ENCODE measurements at places on chromosomes 1 and 21.
A peak's percentile ranks its signal among the peaks of the same experiment; 100 is the strongest.

DNA sequence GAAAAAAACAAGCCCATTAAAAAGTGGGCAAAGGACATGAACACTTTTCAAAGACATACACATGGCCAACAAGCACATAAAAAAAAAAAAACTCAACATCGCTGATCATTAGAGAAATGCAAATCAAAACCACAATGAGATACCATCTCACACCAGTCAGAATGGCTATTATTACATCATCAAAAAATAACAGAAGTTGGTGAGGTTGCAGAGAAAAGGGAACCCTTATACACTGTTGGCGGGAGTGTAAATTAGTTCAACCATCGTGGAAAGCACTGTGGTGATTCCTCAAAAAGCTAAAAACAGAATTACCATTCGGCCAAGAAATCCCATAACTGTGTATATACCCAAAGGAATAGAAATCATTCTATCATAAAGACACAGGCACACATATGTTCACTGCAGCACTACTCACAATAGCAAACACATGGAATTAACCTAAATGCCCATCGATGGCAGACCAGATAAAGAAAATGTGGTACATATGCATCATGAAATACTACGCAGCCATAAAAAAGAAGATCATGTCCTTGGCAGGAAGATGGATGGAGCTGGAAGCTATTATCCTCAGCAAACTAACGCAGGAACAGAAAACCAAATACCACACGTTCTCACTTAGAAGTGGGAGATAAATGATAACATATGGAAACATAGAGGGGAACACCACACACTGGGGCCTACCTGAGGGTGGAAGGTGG is 70.1 kb downstream of the INTS7 start:
- DNase-seq: no peak

GRCh38 chr21:41410767-41411448 is 15.1 kb upstream of the MX1 start:
- no peak for DNase-seq

DNA sequence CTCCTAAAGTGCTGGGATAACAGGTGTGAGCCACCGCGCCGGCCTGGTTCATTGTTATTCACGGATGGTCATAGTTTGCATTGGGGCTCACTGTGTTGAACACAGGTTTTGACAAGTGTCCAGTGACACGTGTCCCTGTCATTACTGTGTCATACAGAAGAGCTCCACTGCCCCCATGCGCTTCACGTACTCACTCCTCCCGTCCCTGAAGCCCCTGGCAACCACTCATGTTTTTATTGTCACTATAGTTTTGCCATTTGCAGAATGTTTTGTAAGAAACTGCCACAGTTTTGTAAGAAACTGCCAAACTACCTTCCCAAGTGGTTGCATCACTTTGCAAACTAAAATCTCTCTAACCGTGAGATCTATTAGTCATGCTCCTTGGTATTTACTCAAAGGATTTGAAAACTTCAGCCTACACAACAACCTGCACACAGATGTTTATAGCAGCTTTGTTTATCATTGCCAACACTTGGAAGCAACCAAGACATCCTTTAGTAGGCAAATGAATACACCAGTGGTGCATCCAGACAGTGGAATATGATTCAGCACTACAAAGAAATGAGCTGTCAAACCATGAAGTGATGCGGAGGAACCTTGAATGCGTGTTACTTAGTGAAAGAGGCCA is 163.2 kb upstream of the COL6A1 start:
- no peak for DNase-seq

DNA sequence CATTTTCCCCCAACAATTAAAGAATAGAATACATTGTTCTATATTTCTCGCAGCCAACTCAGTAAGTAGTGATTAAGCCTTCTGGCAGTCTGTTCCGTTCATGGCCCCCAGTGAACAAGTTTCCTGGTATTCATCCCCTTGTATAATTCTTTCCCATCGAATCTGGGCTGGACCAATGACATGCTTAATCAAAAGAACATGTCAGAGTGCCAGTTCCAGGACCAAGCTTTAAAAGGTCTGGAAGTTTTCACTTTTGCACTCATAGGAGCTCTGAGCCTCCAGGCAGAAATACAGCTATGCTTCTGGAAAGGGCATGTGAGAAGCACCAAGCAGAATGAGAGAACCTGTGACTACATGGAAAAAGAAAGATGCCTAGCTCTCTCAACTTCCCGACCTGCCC is 22.5 kb upstream of the DPYD start:
- no peak for DNase-seq

GRCh38 chr1:177783051-177783450 is 186.8 kb downstream of the SEC16B start:
- no peak for DNase-seq

- no peak for DNase-seq
These were observed 534.5 kb downstream of the USP25 start for GRCh38 chr21:16264319-16264718.

- no peak for DNase-seq
These were observed 8.8 kb upstream of the CCDC27 start for GRCh38 chr1:3743421-3743820.

DNA sequence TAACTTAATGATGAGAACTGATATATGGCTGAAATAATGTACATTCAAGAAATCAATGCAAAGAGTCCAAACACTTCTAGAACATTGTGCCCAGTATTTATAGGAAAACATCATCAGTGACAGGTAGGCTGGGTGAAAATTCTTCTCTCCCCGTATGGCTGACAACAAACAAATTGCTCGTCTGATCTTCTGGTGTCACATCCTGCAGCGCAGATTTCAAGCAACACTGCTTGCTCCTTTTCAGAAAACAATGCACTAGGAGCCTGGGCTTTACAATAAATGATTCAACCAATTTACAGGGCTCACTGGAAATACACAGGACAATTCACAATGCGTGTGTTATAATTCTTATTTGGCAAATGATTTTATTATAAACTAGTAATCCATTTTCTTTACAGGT is 185.3 kb downstream of the RERE start:
- DNase-seq: no peak

DNA sequence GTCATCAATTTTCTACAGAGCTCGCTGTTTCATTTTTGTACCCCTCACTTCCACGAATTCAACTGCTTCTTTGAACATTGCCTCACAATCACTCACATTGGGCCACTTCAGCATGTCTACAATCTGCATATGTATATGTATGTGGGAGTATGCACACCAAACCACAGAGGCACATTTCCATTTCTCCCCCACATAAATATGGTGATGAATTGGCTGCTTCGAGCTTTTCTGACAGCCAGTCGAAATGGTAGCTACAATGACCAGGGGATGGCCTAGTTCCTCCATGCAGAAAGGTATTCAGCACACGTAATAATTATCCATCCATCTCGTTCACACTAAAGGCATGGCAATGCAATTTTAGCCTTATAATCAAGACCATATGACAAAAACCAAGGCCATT is 229.6 kb upstream of the ESRRG start:
- DNase-seq: no peak

GRCh38 chr1:39145331-39145965 is 59.0 kb upstream of the MACF1 start:
- DNase-seq: no peak

GRCh38 chr1:117702654-117703053 is 96.8 kb downstream of the TENT5C start:
- DNase-seq: no peak

DNA sequence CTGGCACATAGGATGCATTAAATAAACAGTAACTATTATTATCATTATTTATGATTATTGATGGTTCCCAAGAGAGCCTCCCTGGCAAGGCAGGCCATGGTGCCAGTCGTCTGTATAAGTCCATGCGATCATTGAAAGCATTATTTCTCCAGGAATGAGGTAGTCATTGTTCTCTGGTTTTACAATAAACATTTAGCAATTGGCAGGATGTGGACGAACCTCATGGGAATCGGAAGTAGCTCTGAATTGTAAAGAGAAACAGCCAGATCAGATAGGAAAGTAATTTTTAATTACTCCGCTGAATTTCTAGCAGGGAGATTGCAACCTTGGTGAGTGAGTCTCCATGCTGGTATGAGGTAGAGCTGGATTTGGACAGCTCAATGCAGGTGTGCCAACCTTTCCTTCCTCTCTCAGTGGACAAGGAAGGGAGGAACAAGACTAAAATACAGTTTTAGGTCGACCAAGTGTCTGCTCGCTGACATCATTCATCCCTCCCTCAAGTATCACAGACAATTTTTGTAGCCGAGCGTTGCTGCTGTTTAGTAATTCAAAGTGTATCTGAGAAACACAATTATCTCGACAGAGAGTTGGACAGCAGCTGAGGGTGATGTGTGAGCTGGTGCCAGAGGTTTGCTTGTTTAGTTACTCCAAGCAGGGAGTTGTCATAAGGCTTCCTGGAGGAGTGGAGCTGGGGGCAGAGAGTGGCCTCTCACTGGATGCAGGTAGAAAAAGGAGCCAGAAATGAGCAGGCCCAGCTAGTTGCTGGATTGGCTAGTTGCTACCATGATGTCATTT is 250.8 kb downstream of the KCNJ6 start:
- DNase-seq: no peak

GRCh38 chr1:66282343-66282852 is 251.6 kb upstream of the SGIP1 start:
- peak; percentile 78 for DNase-seq

DNA sequence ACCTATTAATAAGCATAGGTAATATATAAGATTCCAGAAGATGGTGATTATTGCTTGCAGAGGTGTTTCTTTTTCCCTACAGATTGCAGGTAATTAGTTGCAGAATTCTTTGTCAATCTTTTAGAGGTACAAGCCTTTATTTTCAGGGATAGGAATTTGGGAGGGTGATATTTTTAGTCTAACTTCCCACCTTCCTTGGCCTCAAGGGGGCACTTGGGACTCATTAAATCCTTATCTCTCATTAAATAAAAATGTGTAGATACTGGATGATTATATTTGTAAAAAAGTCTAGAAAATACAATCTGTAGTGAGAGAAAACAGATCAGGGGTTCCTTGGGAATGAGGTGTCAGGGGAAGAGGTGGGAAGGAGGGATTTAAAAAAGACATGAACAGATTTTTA is 179.2 kb downstream of the PATJ start:
- no peak for DNase-seq

DNA sequence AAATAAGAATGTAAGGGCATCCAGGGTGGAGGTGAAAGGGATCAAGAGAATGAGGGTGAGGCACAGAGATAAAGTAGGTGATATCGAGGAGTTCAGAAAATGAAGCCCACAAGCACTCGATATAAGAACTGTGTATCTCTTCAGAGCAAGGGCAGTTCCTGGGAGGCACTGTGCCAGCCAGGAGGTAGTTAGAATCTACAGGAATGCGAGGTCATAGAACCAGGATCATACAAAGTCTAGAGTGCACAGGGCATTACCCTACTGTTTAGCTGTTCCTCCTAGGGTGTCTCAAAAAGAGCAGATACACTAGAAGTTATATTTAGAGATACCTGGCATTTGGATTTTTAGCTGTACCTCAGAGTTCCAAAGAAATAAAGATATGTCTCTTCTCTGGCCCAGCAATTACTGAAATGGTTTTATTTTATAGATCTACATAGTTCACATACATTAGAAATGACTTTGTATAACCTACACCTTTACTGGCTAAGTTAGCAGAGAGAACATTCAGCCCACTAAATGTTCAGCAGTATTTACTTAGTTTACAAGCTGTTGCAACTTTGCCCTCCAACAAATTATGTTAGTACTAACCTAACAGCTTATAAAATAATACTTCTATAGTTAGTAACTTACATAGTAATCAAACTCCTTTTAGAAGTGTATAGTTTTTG is 1.6 kb downstream of the OVAAL start:
- DNase-seq: no peak

- no peak for DNase-seq
These were observed 19.5 kb upstream of the IFNAR1 start for GRCh38 chr21:33305344-33305671.

- no peak for DNase-seq
These were observed 110.8 kb upstream of the KAZN start for GRCh38 chr1:14487671-14488070.

DNA sequence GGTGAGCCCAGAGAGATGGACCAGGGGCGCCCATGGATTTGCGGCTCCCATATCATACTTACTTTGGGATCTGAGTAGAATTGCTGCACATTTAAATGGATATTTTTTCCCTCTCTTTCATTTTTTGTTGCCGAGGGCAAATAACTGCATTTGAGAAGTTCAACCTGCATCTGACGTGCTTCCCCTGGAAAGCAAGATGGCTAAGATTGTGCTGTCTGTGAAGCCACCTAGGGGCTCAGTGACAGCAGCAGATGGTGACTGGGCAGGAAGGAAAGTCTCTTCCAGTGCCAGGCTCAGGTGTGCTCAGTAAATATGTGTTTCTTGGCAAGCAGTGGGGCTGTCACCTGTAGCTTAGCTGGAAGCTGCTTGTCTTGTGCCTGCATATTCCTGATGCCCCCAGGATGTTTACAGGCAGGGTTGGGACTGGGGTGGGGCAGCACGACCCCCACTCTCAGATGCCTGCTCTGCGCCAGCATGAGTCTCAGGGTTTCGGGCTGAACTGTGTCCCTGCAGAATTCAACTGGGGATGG is 59.8 kb upstream of the ETV3 start:
- DNase-seq: no peak

GRCh38 chr1:63877816-63878215 is 104.0 kb downstream of the ROR1 start:
- DNase-seq: no peak

DNA sequence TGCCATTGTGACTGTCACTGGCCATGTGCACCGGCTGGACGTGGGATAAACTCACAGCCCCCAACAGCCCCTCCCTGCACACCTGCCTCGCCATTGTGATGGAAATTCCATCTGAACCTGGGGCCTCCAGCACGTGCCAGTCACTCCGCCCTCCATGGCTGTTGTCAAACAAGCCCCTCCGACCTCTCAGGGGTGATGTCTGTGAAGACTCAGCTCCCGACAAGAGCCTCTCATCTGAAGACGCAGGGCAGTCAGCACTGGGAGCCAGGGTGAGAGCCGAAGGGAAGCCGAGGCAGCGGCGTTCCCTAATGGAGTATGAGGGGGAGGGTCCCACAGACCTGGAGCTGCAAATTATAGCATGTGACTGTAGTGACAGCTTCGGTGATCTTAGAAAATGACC is 1.4 kb upstream of the KRTAP10-2 start:
- no peak for DNase-seq

DNA sequence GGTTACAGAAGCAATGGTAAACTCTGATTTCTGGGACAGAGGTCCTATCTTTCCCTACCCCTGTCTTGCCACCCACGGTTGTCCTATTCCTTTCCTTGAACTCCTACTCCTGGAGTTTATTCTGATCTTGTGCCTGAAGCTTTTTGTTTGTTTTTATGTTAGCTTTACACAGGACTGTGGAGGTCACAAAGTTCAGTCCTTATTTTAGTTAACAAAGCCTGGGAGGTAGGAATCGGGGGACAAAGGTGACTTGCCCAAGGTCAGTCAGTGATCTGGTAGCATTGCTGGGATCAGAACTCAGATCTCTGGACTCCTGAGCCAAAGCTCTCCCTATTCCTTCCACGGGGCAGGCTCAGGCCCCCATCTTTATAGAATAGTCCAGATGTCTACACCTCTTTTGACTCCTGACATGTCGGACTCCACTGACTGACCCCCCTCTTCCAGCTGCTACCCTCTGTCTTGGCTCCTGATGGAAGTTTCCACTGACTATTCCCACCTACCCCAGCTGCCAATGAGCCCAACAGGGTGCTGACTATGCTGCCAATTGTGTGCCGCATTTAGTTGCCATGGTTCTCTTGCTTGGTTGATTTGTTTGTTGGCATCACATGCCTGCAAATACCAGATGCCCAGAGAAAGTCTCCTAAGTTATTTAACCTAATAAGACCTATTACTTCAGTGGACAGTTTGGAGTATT is 9.9 kb downstream of the F5 start:
- DNase-seq: no peak

- DNase-seq: no peak
These were observed 36.1 kb upstream of the KHDRBS1 start for GRCh38 chr1:31977385-31978131.

All from activated CD4-positive, alpha-beta T cell treated with anti-CD3 and anti-CD28 coated beads for 4 hours (primary cell).